Activated CD8-positive, alpha-beta memory T cell treated with anti-CD3 and anti-CD28 coated beads, Interleukin-2, amount 10 ng/mL, durations not matched to agents 7 days and 5 days (primary cell): ENCODE measurements at places on chromosomes 11 and 22. TPM values are rescaled to one million over a fixed set of nuclear protein-coding genes. Genes with fewer than 3 reads are reported as not detected.

GRCh38 chr11:43408277-43408676 is 49.6 kb downstream of the TTC17 start:
- no peak overlapping the region for H3K27ac ChIP-seq
- H3K36me3 ChIP-seq = peaks cover 65% of the 10 kb centered on the region
- H3K27me3 ChIP-seq = no peaks in the 10 kb centered on the region
- H3K4me1 ChIP-seq = peaks cover 23% of the 10 kb centered on the region

DNA sequence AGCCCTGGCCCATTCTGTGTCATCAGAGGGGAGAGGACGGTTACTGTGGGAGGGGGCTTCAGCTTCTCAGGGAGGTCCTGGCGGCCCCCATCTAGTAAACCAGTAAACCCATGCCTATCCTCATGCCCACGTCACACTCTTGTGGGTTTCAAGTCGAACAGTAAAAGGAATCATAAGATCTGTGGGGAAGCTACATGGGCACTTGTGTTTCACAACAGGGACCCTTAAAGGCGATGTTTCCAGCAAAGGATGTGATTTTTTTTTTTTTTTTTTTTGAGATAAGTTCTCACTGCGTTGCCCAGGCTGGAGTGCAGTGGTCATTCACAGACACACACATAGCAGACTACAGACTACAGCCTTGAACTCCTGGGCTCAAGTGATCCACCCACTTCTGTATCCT is 9.2 kb upstream of the PARVG start:
- H3K4me1 ChIP-seq = no peaks in the 10 kb centered on the region
- H3K4me3 ChIP-seq = no peak overlapping the region
- no peak for DNase-seq
- H3K36me3 ChIP-seq = no peaks in the 10 kb centered on the region
- no peak overlapping the region for H3K27ac ChIP-seq

GRCh38 chr11:19244621-19245020 is 3.9 kb upstream of the E2F8 start:
- H3K27me3 ChIP-seq = peaks cover 46% of the 10 kb centered on the region
- no peak for DNase-seq
- peaks cover 19% of the 10 kb centered on the region for H3K4me1 ChIP-seq
- no peak overlapping the region for H3K4me3 ChIP-seq
- H3K27ac ChIP-seq = no peak overlapping the region

GRCh38 chr11:86722006-86722405 is 49.6 kb upstream of the ME3 start:
- H3K4me3 ChIP-seq = no peak overlapping the region
- H3K36me3 ChIP-seq = no peaks in the 10 kb centered on the region
- no peaks in the 10 kb centered on the region for H3K4me1 ChIP-seq
- H3K27me3 ChIP-seq = peaks cover 20% of the 10 kb centered on the region

DNA sequence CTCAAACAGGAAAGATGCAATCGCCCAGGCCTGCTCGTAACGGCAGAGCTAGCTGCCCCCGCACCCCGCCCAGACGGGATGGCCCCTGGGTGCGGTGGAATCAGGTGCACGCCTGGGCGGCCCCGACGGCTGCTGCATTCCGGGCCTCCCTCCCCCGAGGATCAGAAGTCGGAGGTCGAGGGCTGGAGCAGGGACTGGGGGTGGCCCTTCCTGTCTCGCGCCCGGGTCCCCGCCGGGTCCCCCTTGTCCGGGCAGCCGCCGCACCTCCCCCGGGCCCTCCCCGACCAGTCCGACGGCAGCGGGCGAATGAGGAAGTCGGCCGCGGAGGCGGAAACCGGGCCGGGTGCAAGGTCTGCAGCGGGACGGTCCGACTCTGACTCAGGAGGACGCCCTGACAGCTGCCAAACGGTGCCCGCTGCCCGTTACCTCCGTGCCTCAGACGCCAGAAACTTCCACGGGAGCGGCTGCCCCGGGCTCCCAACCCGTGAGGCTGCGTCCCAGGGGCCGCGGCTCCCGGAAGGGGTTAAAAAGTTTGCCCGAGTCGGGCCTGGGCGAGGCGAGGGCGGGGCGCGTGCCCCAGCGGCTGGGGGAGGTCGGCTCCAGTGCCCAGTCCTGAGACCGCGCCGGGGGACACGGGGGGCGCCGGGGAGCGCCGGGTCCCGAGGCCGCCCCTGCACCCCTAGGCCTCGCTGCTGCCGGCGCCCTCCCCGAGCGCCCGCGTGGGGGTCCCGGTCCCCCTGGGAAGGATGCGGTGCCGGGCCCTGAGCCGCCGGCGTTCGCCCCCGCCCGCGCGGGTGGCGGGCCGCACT is 663 bp downstream of the MYH9 start:
- H3K27ac ChIP-seq = peak overlapping the region; percentile 92
- H3K4me1 ChIP-seq = peaks cover 45% of the 10 kb centered on the region
- H3K27me3 ChIP-seq = no peaks in the 10 kb centered on the region

DNA sequence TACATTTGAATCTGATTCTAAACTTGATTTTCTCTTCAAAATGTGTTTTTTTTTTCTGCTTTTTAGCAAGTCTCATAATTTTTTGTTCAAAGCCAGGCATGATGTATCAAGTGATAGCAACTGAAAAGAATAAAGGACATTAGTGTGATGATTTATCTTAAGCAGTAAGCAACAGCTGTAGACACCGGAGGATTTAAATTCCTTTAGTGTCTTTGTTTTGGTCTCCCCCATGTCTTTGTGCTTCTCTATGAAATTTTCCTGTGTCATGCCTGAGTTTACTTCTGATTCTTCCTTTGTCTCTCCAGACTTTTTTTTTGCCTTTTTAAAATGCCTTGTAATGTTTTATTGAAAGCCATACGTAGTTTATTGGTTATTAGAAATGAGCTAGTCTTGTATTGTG is 934.2 kb upstream of the RAG2 start:
- H3K4me1 ChIP-seq = no peaks in the 10 kb centered on the region
- DNase-seq = no peak
- H3K27ac ChIP-seq = no peak overlapping the region
- no peaks in the 10 kb centered on the region for H3K27me3 ChIP-seq
- H3K36me3 ChIP-seq = no peaks in the 10 kb centered on the region
- no peak overlapping the region for H3K4me3 ChIP-seq

DNA sequence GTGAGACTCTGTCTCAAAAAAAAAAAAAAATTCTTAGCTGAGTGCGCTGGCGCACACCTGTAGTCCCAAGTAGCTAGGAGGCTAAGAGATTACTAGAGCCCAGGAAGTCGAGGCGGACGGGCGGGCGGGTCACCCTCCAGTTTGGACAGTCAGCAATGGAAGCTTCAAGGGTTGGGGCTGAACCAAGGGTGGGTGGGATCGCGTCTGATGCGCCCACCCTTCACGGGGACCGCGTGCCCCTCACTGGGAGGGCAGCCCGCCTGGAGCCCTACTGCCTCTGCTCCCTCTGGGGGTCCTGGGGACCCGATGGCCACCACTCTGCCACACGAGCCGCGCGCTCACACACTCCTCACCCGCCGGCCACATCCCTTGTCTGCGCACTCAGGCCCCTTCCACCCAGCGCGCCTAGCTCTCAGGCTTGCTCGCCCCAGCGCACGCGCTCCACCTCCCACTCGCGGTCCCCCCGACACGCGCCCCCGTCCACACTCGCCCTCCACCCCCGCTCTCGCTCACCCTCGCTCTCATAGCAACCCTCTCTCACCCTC is 494 bp downstream of the CHID1 start:
- H3K27ac ChIP-seq = peak overlapping the region; percentile 79
- H3K27me3 ChIP-seq = no peaks in the 10 kb centered on the region
- H3K4me1 ChIP-seq = peaks cover 22% of the 10 kb centered on the region
- peak overlapping the region; percentile 94 for H3K4me3 ChIP-seq

- DNase-seq = peak; percentile 50
- no peak overlapping the region for H3K27ac ChIP-seq
- no peak overlapping the region for H3K4me3 ChIP-seq
- no peaks in the 10 kb centered on the region for H3K4me1 ChIP-seq
These were observed 7.7 kb downstream of the LHFPL7 start for GRCh38 chr22:24938741-24939341.

- H3K27me3 ChIP-seq = peaks cover 33% of the 10 kb centered on the region
- H3K4me3 ChIP-seq = no peak overlapping the region
- no peak for DNase-seq
- H3K36me3 ChIP-seq = no peaks in the 10 kb centered on the region
These were observed 3.4 kb upstream of the P2RY6 start for GRCh38 chr11:73268671-73269271.

DNA sequence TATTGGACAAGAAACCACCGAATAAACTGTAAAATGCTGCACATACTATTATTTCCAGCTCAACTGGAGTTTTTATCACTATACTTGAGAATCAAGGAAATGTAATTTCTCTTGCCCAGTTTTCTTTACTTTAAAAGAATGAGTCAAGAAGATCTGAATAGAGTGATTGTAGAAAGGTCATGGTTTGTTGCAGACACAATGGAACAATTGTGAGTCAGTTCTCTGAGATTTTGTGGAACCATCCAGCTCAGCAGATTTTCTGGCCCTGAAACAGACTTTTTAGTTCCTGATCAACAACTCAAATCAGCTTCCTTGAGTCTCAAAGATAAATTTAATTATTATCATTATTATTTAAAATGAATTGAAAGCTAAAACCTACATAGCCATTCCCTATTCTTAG is 1.3 kb downstream of the TCN1 start:
- no peak overlapping the region for H3K4me3 ChIP-seq
- peaks cover 17% of the 10 kb centered on the region for H3K27me3 ChIP-seq
- H3K4me1 ChIP-seq = no peaks in the 10 kb centered on the region
- H3K36me3 ChIP-seq = no peaks in the 10 kb centered on the region
- no peak overlapping the region for H3K27ac ChIP-seq

DNA sequence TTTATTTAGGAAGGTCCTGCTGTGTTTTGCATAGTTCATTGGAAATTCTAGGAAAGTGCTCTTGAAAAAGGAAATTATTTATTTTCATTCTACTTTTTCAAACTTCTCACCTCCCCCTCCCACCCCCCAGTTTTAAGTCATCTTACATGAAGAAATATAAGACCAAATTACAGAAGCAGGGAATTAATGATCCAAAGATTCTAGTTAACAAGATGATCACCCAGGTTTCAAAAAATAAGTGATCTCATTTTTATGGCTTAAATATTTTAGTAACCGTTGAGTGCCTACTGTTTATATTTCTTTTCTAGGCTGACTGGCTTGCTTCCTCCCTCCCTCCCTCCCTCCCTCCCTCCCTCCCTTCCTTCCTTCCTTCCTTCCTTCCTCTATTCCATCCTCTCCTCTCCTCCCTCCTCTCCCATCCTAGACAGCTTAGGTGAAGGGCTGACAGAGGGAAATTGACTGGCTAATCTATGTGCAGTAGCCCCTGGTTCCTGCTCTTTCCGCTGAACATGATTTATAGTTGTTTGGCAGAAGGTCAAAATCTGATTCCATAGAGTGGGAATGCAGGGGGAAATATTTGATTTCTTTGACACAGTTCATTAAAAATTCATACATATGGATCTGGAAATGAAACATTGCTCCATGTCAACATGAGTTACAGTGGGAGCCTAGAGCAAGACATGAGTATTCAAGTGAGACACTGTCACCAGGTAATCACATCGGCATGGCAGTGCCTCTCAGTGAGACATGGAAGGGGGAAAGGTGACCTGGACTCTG is 123.4 kb downstream of the COMMD9 start:
- H3K36me3 ChIP-seq = no peaks in the 10 kb centered on the region
- DNase-seq = no peak
- no peak overlapping the region for H3K27ac ChIP-seq

Gene SAA1
- not detected for total RNA-seq

DNA sequence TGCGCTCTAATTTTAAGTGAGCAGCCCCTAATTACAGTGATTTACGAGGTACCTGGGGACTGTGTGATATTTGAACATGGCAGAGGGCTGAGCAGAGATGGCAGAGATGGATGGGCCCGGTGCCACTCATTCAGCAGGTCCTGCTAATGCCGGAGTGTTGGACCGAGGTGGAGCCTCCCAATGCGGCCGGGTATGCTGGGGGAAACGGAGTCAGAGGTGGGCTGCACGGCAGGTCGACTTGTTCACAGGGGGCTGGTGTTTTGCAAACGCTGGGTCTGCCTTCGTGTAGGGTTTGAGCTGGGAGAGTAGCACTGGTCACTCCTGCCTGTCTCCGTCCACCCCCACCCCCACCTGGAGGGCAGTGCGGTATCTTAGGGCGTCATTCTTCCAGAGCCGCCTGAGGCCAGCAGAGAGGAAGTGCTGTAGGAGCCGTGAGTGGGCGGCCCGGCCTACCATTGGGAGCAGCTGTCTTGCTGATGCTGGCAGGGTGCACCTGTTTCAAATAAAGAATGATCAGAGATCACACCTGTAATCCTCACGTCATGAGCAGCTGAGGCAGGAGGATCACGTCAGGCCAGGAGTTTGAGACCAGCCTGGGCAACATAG is 122.6 kb downstream of the IGLL1 start:
- H3K27me3 ChIP-seq = peaks cover 39% of the 10 kb centered on the region
- H3K4me3 ChIP-seq = no peak overlapping the region
- no peak for DNase-seq

DNA sequence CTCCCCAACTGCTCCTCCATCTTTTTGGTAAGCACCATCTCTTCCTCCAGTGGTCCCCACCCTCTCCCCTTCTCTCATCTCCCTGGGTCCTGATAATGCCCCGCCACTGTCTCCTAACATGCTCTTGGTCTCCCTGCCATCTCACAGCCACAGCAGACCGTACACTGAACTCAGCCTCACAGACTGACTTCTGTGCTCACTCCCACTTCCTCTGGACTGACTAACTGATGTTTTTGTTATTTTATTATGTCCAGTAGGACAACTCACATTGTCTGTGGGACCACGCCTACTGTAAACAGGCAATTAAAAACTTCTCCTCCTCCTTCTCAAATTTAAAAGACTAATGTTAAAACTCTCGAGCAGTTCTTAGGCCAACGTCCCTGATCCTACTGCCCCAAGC is 2.6 kb upstream of the GNAZ start:
- H3K27me3 ChIP-seq = peaks cover 38% of the 10 kb centered on the region
- H3K4me3 ChIP-seq = no peak overlapping the region
- no peak overlapping the region for H3K27ac ChIP-seq
- DNase-seq = no peak

DNA sequence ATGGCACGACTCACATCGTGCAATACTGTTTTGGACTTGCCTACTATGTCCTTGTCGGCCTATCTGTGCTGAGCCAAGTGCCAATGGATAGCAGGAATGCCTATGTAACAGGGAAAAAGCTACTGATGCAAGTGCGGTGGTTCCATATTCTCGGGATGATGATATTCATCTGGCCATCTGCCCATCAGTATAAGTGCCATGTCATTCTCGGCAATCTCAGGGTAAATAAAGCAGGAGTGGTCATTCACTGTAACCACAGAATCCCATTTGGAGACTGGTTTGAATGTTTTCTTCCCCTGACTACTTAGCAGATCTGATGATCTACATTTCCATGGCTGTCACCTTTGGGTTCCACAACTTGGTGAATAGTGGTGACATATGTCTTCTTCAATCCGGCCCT is 20.1 kb downstream of the OOSP3 start:
- no peak overlapping the region for H3K27ac ChIP-seq
- no peaks in the 10 kb centered on the region for H3K36me3 ChIP-seq
- H3K27me3 ChIP-seq = no peaks in the 10 kb centered on the region
- H3K4me1 ChIP-seq = no peaks in the 10 kb centered on the region
- no peak overlapping the region for H3K4me3 ChIP-seq

Gene ZNF214
- total RNA-seq = not detected

DNA sequence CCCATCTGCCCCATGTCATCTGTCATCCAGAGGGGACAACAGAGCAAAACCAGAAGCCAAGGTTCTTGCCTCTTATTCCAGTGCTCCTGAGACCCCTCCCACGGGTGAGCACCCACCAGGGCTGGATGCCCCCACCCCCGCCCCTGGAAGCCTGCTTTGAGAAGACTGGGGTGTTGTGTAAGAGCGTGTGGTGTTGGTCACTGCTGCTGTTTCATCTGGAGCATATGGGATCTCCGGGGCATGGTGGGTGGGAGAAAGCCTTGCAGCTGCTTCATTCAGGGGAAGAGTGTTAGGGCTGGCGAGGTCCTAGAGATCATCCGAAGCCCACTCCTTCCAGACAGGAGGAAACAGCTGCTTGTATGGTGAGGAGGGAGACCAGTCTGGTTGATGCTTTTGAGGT is 54.1 kb downstream of the CHRDL2 start:
- H3K27ac ChIP-seq = no peak overlapping the region
- peak; percentile 21 for DNase-seq
- no peak overlapping the region for H3K4me3 ChIP-seq
- no peaks in the 10 kb centered on the region for H3K27me3 ChIP-seq
- H3K36me3 ChIP-seq = no peaks in the 10 kb centered on the region
- H3K4me1 ChIP-seq = no peaks in the 10 kb centered on the region
